ENCODE measurements at places on chromosomes 2 and 18. TPM values are rescaled to one million over a fixed set of nuclear protein-coding genes. Genes with fewer than 3 reads are reported as not detected.
A peak's percentile ranks its signal among the peaks of the same experiment; 100 is the strongest.

DNA sequence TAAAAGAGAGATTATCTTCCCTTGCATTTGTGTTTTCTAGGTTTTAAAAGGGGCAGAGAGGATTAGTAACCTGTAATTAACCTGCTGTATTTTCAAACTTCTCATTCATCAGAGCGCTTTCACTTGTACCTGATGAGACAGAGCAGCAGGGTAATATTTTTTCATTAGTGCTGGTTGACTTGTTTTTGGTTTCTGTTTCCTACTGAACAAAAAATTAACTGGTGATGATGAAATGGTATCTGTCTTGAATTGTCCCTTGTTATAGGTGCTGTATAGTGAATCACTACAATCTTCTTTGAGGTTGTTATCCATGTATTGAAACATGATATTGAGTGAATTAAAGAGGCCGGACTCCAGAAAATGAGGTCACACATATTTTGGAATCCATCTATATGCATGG lies 37.9 kb downstream of the CDH20 start:
- DNase-seq, result no peak

UBXN4 gene
- 49.1 TPM for total RNA-seq

- no peak for DNase-seq
Observed at GRCh38 chr2:240788482-240788881, 31.5 kb downstream of the KIF1A start.

- DNase-seq, result peak; percentile 82
Observed at GRCh38 chr2:196331143-196331542, 159.8 kb upstream of the STK17B start.

- no peak for DNase-seq
Observed at GRCh38 chr18:76894566-76895346, 72.4 kb downstream of the ZNF236 start.

GKN2 gene
- not detected for total RNA-seq

DNA sequence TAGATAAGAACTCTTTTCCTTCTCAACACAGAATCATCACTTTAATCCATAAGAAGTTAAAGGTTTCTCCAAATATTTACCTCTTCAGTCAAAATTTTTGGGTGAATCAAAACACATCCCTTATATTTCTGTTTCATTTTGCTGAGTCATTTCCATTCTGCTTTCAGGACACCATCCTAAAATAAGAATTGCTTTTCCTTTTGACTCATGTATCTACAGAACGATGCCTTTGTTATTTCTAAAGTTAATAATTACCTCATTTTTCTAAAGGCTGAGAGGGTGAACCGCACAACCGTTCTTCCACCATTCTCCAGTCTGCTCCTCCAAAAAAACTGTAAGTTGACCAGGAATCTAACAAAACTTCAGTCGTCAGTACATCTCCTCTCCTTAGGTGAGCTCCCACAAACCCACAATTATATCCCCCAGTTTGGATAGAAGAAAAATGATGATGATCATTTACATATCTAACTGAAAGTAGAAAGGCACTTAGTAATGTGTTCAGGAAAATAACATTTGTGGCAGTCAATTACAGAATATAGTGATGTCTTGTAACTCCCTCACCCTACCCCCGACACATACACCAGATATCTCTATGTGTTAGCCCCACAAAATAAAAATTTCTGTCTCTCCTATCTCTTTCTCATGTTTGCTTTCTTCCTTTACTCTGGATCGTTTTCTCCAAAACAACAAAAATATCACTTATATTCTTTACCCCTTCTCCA lies 162.5 kb downstream of the RAD51AP2 start:
- no peak for DNase-seq

DNA sequence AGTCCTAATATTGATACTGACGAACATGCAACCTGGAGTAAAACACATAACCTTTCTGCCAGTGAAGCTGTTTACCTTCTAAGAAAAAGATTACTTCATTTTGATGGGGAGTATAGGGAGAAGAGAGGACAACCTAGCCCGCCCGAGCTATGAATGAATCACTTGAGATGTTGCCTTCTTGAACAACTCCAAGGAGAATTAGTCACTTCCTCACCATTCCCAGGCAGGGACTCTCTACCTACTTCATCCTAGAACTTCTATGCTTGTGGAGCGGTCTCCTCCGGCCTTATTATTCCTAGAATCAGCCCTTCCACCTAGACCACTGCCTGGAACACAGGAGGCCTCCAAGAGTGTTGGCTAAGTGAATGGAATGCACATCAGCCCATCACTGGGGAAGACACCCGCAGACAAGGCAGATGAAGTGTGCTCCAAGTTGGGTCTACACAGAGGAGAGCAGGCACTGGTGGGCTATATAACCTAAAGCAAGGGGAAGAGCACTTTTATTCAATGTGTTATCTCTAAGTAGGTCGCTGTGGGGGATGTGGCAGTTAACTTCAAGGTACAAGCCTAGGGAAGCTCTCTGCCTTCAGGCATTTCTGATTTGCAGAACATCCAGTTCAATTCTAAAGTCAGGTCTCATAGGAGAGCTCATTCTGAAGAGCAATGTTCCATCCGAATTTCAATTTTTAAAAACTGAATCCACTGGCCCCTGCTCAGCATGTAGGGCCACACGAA lies 57.4 kb downstream of the STK39 start:
- DNase-seq, result peak; percentile 84

SOWAHC gene
- 4.8 TPM for total RNA-seq

- peak; percentile 71 for DNase-seq
Observed at GRCh38 chr2:130327703-130328527, 14.8 kb upstream of the IMP4 start.

SERPINB3 gene
- not detected for total RNA-seq

LGALSL gene
- 1.7 TPM for total RNA-seq

GRCh38 chr2:49686291-49686690 lies 532.0 kb upstream of the FSHR start:
- no peak for DNase-seq

GRCh38 chr18:35609236-35609635 lies 27.7 kb downstream of the GALNT1 start:
- no peak for DNase-seq

GRCh38 chr2:133334923-133335322 lies 233.3 kb downstream of the NCKAP5 start:
- no peak for DNase-seq

DNA sequence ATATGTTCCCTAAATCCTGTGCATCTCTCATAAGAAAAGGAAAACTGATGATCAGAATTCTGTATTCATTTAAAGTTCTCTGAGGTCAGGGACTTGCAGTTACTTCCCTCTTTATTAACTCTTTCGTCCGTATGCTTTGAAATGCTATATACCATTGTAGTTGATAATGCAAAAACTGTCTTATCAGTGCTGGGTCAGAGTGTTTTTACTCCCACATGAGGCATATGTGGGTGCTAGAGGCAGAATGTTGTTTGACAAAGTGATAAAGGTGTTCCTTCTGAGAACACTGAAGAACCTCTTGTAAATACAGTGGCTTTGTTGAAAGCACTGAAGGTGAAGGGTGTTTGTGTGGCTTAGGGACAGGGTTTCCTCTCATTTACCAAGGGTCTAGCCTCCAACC lies 136.5 kb upstream of the NFATC1 start:
- DNase-seq, result no peak

NDUFAF7 gene
- total RNA-seq, result 12.8 TPM

DNA sequence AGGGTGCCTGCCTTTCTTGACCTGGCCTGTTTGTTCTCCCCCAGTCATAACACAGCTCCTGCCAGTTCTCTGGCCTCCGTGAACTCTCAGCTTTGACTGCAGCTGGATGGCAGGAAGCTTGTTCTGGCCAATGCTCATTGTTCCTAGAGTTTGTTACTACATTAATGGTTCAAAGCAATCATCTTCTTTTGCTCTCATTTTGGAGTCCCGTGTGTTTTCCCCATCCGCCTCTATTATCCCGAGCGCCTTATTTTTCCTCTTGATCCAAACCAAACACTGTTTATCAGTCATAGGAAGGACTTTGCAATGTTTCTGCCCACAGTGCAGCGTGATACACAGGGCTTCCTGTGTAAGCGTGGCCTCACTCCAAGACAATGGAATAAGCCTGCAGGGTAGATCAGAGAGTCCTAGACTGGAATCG lies 184.3 kb upstream of the APCDD1 start:
- DNase-seq, result peak; percentile 44

GRCh38 chr2:121075006-121075551 lies 209.9 kb downstream of the TFCP2L1 start:
- peak; percentile 93 for DNase-seq

KHK gene
- 0.56 TPM for total RNA-seq

DNA sequence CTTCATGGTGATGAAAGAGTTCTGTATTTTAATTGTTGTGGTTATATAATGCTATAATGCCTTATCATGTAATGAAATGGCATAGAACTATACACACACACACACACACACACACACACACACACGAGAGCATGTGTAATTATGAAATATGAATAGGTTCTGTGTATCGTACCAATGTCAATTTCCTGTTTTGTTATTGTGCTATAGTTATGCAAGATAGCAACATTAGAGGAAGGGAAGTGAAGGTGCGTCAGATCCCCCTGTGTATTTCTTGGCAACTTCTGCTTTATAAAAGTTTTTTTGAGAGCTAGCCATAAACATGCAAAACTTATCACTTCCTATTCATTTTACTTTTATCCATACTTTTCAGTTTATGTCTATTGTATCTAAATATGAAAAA lies 60.7 kb upstream of the ARHGAP15 start:
- no peak for DNase-seq

GRCh38 chr18:76544511-76545345 lies 49.7 kb upstream of the ZNF516 start:
- DNase-seq, result no peak

GRCh38 chr2:27223416-27223815 lies 6.2 kb downstream of the CAD start:
- DNase-seq, result no peak

DNA sequence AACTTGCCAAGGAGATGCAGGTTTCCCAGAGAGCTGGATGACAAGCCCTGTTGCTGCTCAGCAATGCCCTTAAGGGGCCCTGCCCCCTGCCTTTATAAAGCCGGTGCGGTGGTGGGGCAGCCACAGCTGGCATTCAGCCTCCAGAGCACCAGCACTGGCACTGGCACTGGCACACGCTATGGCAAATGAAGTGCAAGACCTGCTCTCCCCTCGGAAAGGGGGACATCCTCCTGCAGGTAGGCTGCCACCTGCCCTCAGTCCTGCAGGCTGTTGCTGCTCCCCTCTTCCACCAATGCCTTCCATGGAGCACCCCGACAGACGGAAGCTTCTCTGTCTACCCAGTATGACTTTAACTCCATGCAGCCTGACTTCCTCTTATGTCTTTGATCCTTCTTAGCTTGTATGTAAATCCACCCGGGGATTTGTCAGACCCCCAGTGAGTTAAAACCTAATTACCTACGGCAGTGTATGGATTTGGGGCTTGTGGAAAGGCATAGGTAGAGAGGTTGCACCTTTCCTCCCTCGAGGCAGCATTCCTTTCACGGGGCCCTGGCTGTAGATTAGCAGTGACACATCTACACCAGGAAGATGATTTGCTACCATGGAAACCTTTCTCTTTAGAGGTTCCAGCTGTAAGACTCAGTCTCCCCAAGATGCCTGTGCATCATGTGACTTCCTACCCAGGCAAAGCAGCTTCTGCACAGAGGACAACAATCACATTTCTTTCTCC lies at the start of gene DAPL1:
Gene DAPL1 (plus strand): TSS at position 123 of the 730 bp plus-strand sequence. CDS start 56 bp downstream, at position 179.
- DNase-seq, result no peak

- no peak for DNase-seq
Observed at GRCh38 chr18:61464551-61465142, 131.4 kb downstream of the CDH20 start.

CXCR2 gene
- total RNA-seq, result not detected

GRCh38 chr2:198873503-198874471 lies 584.0 kb downstream of the SATB2 start:
- peak; percentile 77 for DNase-seq

- no peak for DNase-seq
Observed at GRCh38 chr2:122831649-122832048, 1076.2 kb downstream of the TSN start.

DNA sequence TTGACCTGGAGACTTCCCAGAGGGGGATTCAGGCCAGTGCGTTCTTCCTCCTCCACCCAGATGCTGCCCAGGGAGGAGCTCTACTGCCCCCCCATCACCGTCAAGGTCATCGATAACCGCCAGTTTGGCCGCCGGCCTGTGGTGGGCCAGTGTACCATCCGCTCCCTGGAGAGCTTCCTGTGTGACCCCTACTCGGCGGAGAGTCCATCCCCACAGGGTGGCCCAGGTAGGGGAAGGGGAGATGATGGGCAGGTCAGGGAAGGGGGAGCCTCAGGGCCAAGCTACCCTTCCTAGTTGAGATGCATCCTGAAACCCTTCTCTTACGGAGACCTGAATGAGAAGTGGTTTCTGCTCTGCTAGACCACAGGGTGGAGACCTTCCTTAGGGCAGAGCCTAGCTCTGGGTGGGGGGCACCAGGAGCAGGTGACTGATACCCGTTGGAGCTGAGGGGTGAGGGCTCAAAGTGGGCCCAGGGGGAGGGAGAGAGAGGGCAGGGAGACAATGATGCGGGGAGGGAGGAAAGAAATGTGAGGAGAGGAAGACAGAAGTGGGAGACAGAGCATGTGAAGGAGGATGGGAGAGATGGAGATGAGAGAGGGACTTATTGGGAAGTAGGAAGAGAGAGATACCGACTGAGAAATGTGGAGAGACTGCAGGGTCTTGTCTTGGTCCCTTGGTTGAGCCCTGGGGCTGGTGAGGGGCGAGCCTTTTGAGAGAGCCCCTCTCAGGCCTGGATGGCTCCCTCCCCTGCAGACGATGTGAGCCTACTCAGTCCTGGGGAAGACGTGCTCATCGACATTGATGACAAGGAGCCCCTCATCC lies 159.4 kb downstream of the DYSF start:
- DNase-seq, result no peak

DNA sequence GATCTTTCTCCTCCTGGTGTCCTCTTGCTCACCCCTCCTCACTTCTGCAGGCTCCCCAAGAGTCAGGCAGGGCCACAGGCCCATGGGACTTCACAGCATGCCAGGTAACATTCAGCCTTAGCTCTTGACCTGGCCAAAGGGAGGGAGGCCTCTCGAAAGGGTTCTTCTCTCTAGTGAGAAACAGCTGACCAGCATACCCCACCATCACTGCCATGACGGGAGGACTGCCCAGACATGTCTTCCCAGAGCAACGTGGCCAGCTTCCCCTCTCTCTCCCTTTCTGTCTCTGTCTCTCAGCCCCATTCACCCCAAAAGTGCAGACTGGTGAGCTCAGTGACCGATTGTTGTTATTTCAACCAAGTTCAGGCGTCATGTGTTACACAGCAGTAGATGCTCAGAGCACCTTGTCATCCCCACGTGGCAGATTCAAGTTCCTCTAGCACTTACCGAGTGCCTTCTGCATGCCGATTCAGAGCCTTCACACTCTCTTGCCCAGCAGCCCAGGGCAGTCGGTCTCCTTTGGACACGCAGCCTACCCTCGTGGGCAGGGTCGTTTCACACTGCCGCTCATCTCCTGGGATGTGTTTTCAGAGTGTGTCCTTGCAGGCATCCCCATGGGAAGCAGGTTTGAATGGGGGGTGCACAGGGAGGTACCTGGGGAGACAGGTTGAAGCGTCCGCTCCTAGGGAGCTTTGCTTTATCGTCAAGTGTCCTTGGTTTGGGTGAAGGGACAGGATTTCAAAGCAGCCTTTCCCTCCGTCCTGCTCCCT lies 259.9 kb downstream of the NDUFA10 start:
- no peak for DNase-seq

DNA sequence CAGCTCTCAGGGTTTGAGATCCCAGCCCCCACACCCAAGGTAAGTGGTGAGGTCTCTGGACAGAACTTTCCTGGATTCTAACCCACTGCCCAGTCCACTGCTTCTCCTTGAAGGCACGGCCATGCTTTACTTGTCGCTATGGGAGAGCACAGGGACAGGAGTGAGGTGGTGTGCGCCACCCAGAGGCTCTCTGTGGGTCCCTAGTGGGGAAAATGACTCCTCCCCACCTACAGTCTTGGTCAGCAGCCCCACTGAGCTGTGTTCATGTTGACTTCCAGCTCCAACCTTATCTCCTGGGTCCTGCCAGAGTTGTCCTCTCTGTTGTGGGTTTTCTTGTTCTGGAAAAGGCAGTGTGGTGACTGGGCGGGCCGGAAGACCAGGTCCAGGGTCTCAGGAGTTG lies 11.1 kb downstream of the TET3 start:
- DNase-seq, result no peak

AQP12A gene
- total RNA-seq, result not detected

All from IMR-90 (cell line).